ENCODE measurements at places on chromosomes 6 and 20.

DNA sequence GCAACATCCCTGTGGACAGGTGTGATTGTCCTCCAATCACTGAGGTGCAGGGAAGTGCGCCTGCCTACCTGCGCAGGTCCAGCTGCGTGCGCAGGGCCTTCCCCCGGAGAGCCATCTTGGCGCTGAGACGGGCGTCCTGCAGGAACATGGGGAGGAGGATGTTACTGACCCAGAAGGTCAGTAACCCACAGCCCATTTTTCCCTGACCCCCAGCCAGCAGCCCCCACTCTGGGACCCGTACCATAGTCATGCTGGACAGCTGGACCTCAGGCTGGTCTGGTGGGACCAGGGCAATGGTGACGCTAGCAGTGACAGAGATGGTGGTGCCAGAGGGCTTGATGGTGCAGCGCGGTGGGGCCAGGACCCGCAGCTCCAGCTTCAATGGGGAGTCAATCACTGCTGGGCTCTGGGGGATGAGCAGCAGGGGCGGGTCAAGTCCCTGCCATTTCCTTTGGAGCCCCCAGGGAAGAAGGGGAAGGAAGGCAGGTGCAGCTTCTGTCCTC, 9.7 kb downstream of the PLTP start:
- DNase-seq = no peak

- no peak for DNase-seq
Observed at GRCh38 chr20:4522310-4522709, 199.4 kb upstream of the PRND start.

DNA sequence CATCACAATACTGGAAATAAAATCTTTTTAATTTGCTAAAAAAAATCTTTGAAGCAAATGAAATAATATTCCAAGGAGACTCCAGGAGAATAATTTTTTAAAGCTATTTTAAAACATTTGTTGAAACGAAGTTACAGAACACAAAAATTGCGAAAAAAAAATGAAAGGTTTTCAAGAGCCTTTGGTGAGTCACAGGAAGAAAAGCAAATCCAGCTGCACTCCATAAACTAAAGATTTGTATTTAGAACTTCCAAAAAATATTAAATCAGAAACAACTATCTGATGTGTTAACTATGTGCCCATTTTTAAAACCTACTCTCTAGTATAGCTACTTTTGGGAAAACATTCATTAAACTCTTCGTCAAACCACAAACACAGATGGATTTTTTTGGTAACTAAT, 23.6 kb downstream of the PDSS2 start:
- no peak for DNase-seq

- no peak for DNase-seq
Observed at GRCh38 chr6:13553646-13554045, 20.8 kb upstream of the SIRT5 start.

GRCh38 chr20:53706466-53707370, 113.1 kb upstream of the ZNF217 start:
- peak; percentile 41 for DNase-seq

GRCh38 chr6:35970181-35970580, 49.3 kb upstream of the SRPK1 start:
- DNase-seq = peak; percentile 31

- no peak for DNase-seq
Observed at GRCh38 chr6:92110403-92110802, 1309.0 kb downstream of the EPHA7 start.

- no peak for DNase-seq
Observed at GRCh38 chr6:157518397-157519250, 137.6 kb downstream of the ZDHHC14 start.

- DNase-seq = no peak
Observed at GRCh38 chr6:106844930-106845329, 129.6 kb downstream of the CD24 start.

- DNase-seq = no peak
Observed at GRCh38 chr20:50784464-50784863, 10.4 kb upstream of the BCAS4 start.

DNA sequence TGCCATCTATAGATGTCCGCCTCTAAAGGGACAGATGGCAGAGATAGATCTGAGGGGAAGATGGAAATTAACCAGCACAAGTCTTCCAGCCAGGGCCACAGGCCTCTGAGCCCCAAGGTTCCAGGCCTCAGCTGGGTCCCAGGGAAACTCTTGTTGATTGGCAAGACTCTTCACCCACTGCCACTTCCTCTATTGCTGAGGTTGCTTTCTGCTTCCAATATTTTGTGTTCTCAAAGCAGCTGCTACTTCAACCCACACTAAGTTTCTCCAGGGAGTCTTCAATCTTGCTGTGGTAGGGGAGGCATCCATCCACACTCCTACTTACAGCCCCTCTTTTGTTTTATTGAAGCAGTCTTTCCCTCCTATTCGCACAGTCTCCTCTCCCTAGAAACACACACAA, 36.4 kb upstream of the SASH1 start:
- no peak for DNase-seq

DNA sequence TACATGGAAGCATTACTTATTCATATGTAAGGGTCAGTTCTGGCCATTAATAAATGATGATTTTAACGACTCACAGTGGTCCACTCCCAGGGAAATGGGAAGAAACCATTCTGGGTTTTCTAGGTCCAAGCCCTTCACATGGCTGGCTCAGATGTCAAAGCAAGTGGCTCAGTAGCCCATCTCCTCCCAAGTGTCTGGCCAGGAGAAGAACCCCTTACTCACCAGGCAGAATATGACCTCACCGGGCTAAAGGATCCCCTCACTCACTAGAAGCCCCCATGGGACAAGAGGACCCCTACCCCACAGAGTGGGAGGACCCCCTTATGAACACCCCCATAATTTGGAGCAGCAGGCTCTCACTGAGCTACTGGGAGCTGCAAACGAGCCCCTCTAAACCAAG, 34.0 kb downstream of the PREX1 start:
- no peak for DNase-seq

DNA sequence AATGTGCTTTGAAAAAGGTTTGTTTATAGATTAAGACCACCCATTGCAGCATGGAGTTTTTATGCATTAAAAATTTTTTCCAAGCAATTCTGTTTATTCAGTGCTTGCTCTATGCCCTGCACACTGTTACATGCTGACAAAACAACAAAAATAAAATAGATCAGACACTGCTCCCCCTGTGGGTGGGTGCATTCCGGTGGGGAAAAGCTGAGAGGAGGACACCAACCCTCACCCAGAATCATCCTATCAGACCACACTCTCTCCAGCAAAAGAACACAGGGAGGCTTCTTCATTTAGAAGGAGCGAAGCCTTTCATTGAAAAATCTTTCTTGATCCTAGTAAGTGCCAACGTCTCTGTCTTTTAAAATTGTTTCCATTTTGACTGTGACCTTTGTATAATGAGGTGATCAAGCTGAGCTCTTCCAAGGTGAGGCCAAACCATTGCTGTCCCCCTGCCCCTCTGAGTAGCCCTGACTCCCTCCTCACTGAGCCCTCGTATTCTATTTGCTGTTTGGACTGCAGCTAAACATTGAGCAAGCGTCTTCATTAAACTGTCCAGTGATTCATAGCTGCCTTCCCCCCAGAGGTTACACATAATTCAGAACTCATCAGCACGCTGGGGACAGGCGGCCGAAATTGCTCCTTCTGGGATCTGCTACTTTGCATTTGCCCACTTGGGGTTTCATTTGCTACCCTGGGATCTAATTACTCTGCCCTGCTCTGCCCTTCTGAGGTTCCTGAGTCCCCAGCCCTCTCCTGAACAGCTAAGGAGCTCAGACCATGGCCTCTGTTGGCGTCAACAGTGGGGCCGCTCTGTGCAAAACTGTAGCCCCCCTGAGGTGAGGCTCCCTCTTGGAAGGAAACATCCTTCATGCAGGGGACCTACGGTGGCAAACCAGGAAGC, 102.4 kb downstream of the F13A1 start:
- no peak for DNase-seq

Data from MG63 (cell line).